ENCODE measurements at places on chromosomes 2 and 18.
A peak's percentile ranks its signal among the peaks of the same experiment; 100 is the strongest.

- no peak for DNase-seq
Measured at GRCh38 chr2:209334188-209335017, 89.4 kb upstream of the MAP2 start.

DNA sequence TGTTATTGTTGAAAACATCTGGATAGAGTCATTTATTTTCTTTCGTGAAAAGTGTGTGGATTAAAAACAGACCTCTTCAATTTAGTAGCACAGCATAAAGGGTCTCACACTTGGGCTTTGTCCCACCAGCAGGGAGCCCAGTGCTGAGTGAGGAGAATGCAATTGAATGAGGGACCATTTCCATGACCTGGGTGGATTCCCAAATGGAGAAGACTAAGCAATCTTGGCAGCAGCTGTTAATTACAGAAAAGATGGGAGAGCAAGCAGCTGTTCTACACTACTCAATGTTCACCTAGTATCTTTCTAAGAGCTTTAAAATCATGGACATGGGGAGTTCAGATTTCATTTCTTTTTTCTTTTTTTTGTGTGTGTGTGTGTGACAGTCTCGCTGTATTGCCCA lies 121.8 kb upstream of the FN1 start:
- no peak for DNase-seq

GRCh38 chr2:124267794-124268193 lies 242.7 kb downstream of the CNTNAP5 start:
- no peak for DNase-seq

DNA sequence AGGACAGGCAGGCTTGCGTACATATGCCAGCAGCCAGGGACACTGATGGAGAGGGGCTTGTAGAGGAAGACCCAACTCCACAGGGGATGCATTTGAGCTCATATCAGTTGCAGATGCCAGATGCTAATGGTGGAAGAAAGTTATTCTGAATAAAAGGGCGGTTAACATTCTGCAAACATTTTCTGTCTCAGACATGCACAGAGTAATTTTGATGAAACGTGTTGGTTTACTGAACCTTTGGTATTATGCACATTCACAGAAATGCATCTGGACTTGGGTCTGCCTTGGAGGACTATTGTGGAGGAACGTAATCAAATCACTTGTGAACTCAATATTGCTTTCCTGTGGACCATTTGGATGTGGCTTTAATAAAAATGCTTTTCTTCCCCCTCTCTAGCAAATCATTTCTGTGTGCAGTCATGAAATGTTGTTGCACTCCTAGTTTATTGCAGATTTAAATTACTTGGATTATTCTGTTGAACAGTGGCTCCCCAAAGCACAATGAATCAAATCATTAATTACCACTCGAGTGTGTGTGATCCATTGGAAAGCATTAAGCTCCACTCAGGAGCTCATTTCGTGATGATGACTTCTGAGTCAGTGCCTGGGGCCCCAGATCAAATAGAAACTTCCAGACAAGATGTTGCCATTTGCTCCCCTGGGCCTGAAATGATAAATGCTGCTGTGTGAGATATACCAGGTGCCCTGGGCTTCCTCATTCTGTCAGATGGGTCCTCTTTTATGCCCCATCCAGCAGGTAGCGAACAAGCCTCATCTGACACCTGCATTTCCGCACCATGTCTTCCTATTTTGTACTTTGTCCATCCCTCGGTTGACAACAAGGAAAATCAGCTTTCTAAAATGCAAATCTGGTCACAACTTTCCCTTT lies 697.0 kb upstream of the HS6ST1 start:
- DNase-seq = no peak

DNA sequence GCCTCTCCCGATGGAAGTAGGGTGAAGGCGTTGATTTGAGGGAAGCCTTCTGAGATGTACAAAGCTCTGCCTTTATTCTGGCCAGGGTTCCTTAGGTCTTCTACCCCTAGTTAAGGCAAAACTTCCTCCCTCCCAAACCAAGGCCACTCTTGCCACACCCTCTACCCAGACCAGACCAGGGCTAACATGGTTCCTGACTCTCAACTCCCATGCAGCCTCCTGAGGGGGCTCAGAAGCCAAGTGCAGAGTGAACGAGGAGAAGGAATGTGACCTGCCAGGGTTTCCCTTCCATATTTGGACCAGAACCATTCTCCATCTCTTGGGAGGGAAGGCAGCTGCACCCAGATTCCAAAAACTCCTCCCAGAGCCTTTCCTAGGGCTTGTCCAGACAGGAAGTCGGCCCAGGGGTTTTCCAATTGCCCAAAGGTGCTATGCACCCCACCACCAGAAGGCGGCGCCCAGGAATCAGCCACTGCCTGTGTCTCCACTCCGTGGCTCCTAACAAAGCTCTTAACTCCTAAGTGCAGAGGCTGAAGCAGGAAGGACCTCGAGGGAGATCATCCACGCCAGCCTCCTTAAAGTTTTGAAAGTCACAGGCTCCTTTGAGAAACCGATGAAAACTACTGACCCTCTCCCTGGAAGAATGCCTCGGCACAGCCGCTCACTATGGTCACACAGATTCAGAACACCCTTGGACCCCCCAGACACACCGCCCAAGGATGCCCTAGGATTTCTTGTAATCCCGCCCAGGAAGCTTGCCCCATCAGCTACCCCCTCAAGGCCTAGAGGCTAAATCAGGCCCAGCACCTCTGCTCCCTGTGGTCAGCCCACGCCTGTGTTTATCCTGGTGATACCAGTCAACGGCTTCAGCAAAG lies 157.8 kb downstream of the SMAD2 start:
- DNase-seq = peak; percentile 77

- DNase-seq = no peak
Measured at GRCh38 chr2:110114831-110115255, 779 bp downstream of the MALL start.

- no peak for DNase-seq
Measured at GRCh38 chr2:187447336-187447735, 716 bp downstream of the CALCRL start.

Data from naive thymus-derived CD4-positive, alpha-beta T cell (primary cell).